ENCODE measurements at places on chromosomes 6 and 20. TPM values are rescaled to one million over a fixed set of nuclear protein-coding genes. Genes with fewer than 3 reads are reported as not detected.

Gene SIM1
- polyA plus RNA-seq = not detected

Gene PLCB4
- 1.7 TPM for polyA plus RNA-seq

Gene TRIM31
- 0.13 TPM for polyA plus RNA-seq

Gene NHLRC1
- polyA plus RNA-seq = 0.88 TPM

Gene PRSS35
- 2.6 TPM for polyA plus RNA-seq

Gene EIF2S2
- polyA plus RNA-seq = 204 TPM

Gene CDH22
- 2.3 TPM for polyA plus RNA-seq

Gene RAB23
- polyA plus RNA-seq = 2.3 TPM
